Liver (tissue), 10 donors: ENCODE measurements at places on chromosomes 3 and 15. TPM values are rescaled to one million over a fixed set of nuclear protein-coding genes. Genes with fewer than 3 reads are reported as not detected.

DNA sequence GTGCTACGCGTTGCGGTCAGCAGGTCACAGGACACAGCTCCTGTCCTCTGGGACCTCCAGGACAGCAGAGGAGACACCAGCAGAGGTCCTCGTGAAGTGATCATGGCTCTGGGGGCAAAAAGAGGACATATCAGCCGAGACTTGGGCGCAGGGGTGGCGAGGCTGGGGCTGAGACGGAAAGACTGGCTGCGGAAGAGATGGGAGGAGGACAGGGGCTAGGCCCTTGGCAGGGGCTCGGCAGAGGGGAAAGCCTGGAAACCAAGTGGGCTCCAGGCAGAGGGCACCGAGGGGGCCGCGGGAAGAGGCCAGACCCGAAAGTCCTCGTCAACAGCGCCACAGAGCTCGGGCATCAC lies 4.9 kb upstream of the CFAP100 start:
- no peaks in the 10 kb centered on the region for H3K4me1 ChIP-seq
- H3K4me3 ChIP-seq: no peak overlapping the region
- H3K27me3 ChIP-seq: no peaks in the 10 kb centered on the region
- no peak for DNase-seq

ZMYND10 gene
- 0.09 TPM for total RNA-seq

AMIGO3 gene
- total RNA-seq: not detected

- no peaks in the 10 kb centered on the region for H3K4me1 ChIP-seq
- H3K27ac ChIP-seq: no peak overlapping the region
- no peak overlapping the region for H3K4me3 ChIP-seq
These were observed 19.4 kb upstream of the IQCF6 start for GRCh38 chr3:51798411-51798963.

MORC1 gene
- total RNA-seq: 0.14 TPM

ADAMTS17 gene
- total RNA-seq: 46.9 TPM

TIGIT gene
- 0.51 TPM for total RNA-seq

DNA sequence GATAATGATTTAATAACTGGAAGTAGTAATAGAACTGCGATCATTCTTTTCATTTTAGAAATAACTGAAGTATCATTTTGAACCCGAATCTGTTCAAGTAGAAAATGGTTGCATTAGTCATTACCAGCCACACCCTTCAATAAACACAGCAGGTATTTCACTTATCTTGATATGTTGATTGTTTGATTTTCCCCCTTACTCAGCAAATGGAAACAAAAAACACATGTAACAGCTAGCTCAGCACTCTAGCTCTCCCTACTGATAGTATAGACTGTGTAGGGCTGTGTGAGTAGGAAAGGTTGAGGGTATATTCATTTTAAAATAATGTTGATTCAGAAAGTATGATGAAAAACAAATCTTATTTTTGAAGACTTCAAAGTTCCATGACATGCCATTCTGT lies 1.1 kb upstream of the GPR149 start:
- H3K36me3 ChIP-seq: no peaks in the 10 kb centered on the region
- peaks cover 3% of the 10 kb centered on the region for H3K27me3 ChIP-seq
- no peak for DNase-seq
- H3K4me1 ChIP-seq: no peaks in the 10 kb centered on the region
- no peak overlapping the region for H3K4me3 ChIP-seq

DNA sequence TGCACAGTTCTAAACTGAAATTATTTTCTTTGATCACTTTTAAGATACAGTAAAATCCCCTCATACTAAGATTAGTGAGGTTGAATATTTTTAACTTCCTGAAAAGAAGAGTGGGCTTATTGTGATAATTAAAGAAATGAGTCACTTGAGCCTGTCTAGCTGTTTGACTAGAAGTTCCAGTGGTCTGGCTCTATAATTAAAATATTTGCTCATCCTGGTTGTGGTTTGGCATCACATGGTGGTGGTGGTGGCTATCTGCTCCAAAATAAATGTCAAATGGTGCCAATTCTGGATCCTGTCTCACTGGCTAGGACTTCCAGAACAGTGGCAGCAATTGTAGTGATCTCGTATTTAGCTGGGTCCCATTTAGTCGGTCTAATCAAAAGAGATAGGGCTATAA lies 8.6 kb upstream of the TEX9 start:
- H3K4me1 ChIP-seq: no peaks in the 10 kb centered on the region
- H3K27ac ChIP-seq: no peak overlapping the region
